ENCODE measurements at places on chromosomes 1 and 21.

GRCh38 chr1:112358798-112359408, 37.1 kb upstream of the CTTNBP2NL start:
- DNase-seq = no peak

DNA sequence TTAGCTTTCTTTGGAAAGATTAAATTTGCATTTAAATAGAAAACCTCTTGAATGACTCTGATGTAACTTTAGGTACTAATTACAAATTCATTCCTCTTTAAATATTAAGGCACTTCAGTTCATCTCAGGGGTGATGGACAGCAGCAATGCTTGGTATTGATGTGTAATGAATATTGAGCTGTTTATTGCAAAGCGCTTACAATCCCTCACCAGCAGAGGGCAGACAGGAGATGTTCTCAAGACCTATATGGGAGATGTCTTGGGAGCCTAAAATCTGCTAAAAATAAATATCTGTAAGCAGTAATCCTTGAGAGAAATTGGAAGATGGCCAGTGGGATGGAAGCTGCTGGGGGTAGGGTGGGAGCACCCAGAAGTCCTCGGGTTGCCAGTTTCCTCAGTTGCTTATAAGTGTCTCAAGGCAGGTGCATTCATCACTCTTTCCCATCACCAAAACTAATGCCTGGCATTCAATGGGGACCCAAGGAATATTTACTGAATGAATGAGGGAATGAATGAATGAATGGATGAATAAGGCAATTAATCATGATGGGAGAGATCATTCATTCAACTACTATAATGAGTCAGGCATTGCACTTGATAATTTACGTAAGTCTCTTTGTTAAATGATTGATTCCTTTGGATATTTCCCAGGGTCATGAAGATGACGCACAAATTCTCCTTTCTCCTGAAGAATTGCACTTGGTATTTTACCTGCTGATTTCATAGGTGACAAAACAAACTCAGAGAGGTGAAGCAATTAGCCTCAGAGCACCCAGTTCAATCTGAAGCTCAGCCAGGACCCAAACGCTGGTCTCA, 2.3 kb downstream of the KLHDC8A start:
- DNase-seq = no peak

GRCh38 chr1:244207042-244207934, 156.2 kb downstream of the ZBTB18 start:
- no peak for DNase-seq

- DNase-seq = no peak
These were observed 131.6 kb upstream of the SAMSN1 start for GRCh38 chr21:14677639-14678179.

GRCh38 chr1:70842562-70842961, 205.1 kb downstream of the PTGER3 start:
- no peak for DNase-seq

DNA sequence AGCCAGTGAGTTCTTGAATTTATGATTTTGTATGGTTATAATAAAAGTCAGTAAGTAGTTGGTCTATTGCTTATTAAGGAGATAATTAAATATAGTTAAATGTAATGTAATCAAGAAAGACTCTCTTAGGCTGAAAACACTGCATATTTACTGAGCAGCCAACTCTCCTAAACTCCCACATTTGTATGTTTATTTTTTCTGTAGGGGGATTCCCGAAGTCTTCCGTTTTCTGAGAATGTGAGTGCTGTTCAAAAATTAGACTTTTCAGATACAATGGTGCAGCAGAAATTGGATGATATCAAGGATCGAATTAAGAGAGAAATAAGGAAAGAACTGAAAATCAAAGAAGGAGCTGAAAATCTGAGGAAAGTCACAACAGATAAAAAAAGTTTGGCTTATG, 56.7 kb downstream of the PKN2 start:
- no peak for DNase-seq

- DNase-seq = peak; percentile 27
These were observed 148.4 kb downstream of the TLR5 start for GRCh38 chr1:222994511-222995235.

DNA sequence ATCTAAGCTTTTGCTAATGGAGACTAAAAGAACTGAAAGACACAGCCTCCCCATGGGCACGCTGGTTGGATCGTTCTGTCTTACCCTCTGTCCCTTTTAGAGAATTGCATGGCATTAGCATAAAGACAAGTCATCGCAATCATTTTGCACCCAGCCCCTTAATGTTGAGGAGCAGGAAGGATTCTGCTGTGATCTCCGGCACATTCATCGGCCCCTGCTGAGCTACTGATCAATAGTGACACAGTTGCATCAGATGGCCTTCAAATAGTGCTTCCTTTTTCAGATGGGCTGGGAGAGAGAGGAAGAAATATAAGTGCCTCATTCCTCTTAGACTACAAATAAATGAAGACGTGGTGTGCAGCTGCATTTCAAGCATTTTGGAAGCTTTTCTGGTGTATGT, 75.4 kb downstream of the NOS1AP start:
- no peak for DNase-seq

GRCh38 chr1:21344098-21344749, 54.0 kb upstream of the ECE1 start:
- DNase-seq = no peak

GRCh38 chr1:110136911-110137310, 13.4 kb upstream of the SLC6A17 start:
- no peak for DNase-seq

DNA sequence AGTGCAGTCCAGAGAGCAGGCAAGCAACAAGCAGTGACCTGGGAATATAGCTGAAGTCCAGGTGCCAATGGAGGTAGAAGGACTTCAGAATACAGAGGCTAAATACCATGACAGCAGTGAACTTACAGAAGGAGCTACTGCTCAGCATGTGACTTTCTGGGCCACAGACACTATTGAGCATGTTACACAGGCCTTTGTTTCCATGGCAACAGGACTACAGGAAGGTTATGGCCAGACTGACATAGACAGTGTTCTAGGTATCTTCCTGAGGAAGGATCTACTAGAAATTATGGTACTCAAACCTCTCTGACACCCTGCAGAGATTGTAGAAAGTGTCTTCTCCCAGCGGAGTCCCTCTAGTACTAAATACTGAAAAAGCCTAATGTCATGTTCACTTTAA, 11.0 kb downstream of the OR2M5 start:
- DNase-seq = no peak

GRCh38 chr1:64650411-64650810, 94.5 kb upstream of the RAVER2 start:
- no peak for DNase-seq

Measured in HFF-Myc (cell line).